ENCODE measurements at places on chromosomes 11 and 22.

DNA sequence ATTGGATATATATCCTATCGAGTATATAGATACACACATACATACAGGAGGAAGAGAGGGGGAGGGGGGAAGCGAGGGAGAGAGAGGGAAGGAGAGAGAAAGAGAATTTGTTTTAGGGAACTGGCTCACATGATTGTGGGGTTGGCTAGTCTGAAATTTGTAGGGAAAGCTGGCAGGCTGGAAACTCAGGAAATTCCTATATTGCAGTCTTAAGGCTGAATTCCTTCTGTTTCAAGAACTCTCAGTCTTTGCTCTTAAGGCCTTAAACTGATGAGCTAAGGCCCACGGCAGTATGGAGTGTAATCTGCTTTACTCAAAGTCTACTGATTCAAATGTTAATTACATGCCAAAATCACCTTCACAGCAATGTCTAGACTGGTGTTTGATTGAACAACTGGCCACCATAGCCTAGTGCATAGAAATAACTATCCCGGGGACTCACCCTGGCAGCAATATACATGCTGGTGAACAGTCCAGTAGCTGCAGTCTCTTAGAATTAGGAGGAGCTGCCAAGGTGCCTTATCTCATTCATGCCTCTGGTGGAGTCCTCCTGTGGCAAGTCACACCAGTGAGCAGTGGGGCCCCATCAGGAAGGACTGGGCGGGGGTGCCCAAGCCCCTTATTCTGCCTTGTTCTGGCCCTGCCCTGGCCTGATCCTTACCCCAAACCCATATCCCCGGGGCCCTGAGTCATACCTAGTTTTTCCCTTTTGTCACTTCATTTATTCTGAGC lies 59.7 kb upstream of the AMPD3 start:
- no peak for DNase-seq

DNA sequence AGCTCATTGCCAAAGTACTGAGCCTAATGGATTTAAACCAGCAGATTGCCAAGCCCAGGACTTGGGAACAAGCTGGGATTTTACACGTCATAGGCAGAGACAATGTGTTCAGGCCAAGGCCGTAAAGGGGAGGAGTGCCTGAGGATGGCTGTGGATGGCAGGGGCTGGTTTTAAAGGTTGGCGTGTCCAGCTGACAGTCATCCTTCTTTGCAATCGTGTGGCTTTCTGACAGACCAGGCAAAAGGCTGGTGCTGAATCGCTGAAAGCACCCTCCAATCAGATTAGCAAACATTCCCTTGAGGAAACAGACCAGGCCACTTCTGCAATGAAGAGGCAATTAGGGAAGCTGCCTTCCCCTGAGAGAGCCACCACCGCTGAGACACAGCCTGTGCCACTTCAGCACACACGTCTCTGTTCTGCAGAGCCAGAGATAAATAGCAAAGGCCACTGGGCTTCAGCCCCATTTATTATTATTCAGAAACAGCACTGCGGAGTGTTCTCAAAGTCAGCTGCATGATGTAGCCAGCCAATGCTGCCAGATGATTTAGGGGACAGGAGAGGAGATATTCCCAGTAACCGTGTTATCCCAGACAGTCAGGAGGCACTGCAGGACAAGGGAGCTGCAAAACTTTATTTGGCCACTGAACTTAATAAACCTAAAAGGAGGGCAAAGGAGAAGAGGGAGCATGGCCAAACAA lies 54.2 kb upstream of the CSNK2A3 start:
- DNase-seq = no peak

- DNase-seq = no peak
Observed at GRCh38 chr11:75246006-75246670, 5.6 kb downstream of the TPBGL start.

- DNase-seq = no peak
Observed at GRCh38 chr22:48895831-48896765, 931.6 kb downstream of the BRD1 start.

- DNase-seq = no peak
Observed at GRCh38 chr11:37666960-37667359, 1068.9 kb upstream of the RAG2 start.

- DNase-seq = no peak
Observed at GRCh38 chr11:73167363-73167954, 25.3 kb upstream of the FCHSD2 start.

- no peak for DNase-seq
Observed at GRCh38 chr11:11947825-11948224, 60.6 kb downstream of the DKK3 start.

DNA sequence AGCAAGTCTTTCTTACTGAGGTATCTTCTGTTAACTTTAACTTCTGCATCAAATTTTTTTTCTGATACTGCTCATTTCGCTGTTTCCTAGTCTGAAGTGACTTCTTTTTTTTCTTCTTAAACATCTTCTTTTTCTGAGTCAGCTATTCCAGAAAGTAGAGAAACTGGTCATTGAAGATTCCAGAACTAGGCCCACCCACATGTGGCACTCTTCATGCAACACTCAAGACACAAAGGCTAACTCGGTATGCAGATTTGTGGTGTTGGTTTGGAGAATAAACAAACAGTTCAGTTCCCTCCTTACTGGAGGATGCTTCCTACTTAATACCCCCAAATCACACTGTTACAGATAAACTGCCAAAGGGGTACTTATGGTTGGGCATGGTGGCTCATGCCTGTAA lies 25.2 kb upstream of the MTCH2 start:
- DNase-seq = no peak

DNA sequence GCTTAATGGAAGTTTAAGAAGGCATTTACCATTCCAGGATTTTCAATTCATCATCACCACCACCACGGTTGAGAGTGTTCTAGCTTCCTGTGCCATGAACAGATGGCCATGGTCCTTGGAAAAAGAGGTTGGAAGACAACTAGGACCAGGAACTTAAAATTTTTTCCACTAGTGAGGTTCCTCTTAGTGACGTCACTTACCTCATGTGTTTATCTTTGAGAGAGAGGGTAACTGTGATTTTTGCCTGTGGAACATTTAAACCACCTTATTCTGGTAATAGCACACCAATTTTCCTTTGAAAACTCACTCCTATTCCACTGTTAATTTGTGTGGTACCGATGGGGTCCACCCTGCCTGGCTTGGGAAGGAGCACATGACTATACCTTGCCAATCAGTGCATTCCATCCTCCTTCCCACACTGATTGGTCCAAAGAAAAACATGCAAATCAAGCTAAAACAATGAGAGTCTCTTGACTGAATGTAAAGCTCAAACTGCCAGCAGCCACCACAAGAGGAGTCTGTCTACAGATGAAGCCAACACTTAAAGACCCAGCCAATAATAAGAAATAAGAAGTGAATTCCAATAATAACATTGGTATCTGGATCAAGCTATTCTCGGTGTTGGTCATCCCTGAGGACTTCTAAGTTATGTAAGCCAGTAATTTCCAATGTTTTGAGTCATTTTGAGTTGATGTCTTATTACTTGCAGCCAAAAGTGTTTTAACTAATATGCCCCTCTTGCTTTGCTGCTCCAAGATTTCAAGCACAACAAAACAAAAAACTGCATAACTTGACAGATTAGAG lies 111.8 kb downstream of the MPPED2 start:
- no peak for DNase-seq

GRCh38 chr11:74784234-74784633 lies 35.6 kb downstream of the RNF169 start:
- DNase-seq = no peak

GRCh38 chr11:72736452-72737069 lies 15.6 kb downstream of the ARAP1 start:
- DNase-seq = no peak

DNA sequence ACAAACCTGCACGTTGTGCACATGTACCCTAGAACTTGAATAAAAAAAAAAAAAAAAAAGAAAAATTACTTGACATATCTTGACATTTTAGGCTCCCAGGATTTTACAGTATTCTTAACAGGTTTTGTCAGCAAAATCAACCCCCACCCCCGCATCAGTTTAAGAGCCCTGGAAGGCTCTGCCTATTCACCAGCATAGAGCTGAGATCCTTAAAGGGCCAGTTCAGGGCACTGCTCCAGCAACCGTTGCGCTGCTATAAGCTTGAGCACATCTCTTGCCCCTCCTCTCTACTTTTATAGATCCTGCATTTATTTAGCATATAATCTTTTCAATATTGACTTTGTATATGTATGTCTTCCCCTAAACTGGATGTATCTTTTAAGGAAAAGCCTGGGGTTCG lies 697 bp upstream of the PAFAH1B2 start:
- DNase-seq = peak; percentile 57
